ENCODE measurements at places on chromosomes 13 and 19. TPM values are rescaled to one million over a fixed set of nuclear protein-coding genes. Genes with fewer than 3 reads are reported as not detected.

DNA sequence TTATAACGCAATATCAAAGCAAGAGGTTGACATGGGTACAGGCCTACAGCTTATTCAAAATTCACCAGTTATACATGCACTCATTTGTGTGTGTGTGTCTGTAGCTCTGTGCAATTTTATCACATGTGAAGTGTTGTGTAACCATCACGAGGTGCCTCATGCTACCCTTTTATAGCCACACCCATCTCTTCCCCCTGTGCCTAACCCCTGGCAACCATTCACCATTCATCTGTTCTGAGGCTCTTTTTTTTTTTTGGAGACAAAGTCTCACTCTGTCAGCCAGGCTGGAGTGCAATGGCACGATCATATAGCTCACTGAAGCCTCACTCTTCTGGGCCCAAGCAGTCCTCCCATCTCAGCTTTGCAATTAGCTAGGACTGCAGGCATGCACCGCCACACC, 78.4 kb downstream of the DPF1 start:
- no peak for DNase-seq

DNA sequence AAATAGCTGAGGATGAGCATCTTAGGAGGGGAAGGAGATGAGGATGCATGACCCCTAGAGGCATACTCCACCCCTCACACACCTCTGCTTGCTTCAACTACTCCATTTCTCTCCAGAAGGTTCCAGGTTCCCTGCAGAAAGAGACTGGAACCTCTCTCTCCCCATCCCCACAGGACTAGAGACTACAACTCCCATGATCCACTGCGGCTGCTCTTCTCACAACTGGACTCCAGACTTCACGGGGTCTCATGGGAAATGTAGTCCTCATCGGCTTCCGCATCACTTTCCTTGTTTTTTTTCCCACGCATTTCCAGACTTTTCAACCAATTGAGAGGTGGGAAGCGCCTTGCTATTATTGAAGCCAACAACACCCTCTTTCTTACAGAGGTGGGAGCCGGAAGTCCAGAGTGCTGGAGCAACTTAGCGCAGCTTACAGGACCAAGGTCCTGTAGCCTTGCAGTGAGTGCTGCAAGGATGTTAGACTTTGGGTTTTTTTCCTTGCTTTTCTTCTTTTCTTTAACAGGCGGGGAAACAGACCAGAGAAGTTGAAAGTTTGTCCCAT, 13.9 kb upstream of the CACNG6 start:
- DNase-seq: peak; percentile 50

GRCh38 chr19:30703645-30704044, 331.5 kb downstream of the ZNF536 start:
- DNase-seq: no peak

DNA sequence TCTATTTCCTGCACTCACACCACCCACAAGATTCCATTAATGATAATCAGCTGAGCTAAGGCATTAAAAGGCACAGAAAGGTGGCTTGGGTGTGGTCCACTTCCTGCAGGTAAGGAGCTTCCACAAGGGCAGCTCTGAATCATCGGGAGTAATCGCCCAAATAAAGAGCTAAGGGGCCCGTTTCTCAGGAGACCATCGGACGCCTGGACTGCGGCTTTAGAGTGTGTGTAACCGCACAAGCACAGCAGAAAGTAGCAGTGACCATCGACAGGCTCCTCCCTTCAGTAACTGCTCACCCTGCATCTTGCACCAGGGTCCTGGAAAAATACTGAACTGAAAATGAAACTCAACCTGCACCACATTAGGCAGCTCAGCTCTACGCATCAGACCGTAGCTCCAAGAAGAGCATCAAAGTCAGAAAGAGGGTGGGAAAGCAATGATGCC, 6.0 kb downstream of the STK24 start:
- no peak for DNase-seq

- no peak for DNase-seq
Measured at GRCh38 chr19:33383720-33384292, 10.3 kb downstream of the CEBPG start.

DNA sequence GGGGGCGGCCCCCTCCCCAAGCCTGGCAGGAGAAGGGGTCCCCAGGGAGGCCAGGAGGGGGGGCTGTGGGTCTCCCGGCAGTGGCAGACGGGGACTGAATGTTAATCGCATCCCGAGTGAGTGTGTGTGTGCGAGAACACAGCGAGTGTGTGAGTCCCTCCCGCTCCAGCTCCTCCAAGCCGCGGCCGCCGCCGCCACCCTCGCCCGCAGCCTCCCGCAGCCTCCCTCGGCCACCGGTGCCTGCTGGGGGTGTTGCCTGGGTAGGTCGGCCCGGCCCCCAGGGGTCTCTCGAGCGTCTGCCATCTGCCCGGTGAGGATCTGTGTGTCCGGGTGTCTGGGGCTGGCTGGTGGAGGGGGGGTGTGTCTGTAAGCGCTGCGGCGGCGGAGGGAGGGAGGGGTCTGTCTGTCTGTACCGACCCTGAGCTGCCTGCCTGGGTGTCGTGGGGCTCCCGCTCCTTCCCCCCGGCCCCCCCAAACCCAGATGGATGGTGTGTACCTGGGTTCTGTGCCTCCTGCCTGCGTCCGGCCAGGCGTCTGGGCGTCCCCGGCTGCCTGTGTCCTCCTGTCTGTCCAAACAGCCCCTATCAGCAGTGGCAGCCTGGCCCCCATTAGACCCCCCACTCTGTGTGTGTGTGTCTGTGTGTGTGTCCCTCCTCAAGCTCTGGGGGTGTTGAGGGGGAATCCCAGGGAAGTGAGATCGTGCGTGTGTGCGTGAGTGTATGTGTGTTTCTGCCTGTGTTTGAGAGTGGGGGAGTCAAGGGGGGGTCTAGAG, at the start of gene GRIN2D:
Gene GRIN2D, plus strand, starts transcription at position 110 of the 772 bp plus-strand sequence. CDS start 4,725 bp downstream, outside the sequence.
- DNase-seq: no peak

DNA sequence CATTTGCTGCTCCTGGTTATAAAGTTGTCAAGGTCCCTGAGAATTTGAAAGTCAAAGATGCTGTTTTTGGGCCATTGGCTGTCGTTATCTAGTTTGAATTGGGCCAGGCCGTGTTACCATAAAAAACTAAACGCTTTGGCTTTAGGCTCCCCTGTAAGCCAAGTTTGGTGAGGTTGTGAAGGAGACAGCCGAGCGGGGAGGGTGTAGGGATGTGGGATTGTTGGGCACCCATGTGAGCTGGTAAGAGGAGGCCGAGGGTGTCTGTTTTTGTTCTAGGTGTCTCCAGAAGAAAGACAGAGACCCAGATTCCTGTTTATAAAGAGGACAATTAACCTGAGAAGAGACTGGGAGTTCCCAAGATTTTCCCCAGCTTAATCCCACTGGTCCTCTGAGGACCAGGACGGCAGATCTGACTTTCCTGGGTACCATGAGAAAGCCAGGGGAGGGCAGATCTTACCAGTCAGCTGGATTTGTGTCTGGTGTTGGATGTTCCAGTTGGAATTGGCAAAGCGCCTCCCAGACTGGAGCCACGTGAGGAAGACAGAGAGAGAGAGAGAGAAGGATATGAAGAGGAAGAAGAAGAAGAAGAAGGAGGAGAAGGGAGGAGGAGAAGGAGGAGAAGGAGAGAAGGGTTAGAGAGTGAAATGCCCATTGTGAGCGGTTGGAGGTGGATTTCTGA, 25.1 kb downstream of the TMEM255B start:
- DNase-seq: no peak

DNA sequence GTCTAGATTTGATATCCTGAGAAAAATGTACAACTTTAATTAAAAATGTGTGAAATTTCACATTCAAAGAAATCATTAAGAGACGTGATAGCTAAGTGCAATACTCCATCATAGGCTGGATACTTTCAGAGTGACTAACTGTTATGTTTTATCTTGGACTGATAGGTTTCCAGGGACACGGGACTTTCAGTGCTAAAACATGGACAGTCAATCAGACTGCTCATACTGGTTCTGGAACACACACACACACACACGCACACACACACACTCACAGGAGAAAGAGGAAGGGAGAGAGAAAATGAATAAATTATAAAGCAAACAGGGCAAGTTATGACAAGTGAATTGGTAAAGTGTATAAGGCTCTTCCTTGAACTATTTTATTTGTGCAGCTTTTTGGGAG, 955.9 kb downstream of the SLITRK5 start:
- no peak for DNase-seq

DNA sequence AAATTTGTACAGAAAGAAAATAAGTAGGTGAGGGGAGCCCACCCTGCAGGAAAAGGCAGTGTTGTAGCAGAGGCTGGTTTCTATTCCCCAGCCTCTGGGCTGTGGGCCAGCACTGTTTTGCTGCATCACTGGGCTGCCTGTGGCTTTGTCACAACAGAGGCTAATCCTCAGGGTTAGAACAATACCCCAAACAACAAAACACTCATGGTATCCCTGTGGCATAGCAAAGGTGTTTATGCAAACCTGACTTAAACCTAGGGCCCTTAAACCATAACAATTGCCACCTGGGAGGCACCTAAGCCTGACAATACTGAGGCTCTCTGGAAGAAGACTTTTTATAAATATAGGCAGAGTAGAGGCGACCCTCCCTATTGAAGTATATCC, 314.7 kb downstream of the OLFM4 start:
- DNase-seq: no peak

DNA sequence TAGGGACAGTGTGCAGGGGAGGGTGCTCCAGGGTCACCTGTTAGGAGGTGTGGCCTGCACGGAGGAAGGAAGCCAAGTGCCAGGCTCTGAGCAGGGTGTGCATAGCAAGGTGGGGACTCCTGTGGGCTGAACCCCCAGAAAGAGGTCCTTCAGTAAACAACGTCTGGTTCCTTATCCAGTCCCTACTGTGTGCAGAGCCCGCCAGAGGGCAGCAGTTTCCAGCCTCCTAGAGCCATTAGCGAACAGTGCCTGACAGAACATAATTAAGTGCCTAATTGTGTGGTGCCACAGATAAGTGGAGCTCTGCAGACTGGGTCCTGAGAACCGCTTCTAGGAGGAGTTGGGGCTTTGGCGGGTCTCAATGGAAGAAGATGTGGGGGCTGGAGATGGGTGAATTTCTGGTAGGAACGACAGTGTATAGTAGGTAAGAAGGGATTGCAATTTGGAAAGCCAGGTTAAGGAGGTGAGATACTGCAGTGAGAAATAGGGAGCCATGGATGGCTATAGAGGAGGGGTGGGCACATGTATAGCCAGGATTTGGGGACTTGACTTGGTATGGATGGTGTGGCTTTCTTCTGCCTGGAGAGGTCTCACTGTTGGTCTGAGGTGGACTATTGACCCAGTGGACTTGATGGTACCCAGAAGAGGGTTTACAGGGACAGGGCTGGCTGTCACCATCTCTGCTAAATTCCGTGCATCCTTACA, 323.1 kb downstream of the ZNF536 start:
- no peak for DNase-seq

Gene GFY
- total RNA-seq: not detected

Gene RASAL3
- 0.99 TPM for total RNA-seq

Gene NFIX
- total RNA-seq: 75.5 TPM

Gene KIR2DL1
- total RNA-seq: not detected

Gene PINLYP
- 23.1 TPM for total RNA-seq

Gene PLPPR3
- 0.89 TPM for total RNA-seq

Gene STOML3
- not detected for total RNA-seq

Gene NOVA2
- total RNA-seq: 0.59 TPM

Measured in skin of body (tissue), 3 donors.